Natural killer cell (primary cell): ENCODE measurements at places on chromosomes 2 and 18. TPM values are rescaled to one million over a fixed set of nuclear protein-coding genes. Genes with fewer than 3 reads are reported as not detected.

DNA sequence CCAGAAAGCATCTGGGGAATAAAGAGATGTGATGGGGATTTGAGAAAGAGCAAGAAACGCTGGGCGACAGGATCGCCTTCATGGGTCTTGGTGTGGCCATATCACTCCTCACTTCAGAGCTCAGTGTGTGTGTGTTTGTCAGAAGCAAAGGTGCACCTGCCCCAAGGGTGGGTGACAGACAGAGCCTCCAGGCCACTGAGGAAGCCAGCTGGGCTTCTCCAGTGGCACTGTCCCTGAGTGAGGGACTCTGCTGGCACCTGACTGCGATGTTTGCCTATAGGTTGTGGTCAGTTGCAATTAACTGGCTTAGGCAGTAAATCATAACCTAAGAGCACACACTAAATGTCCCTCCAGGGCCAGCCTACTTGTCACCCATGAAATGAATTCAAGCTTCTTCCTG, 23.5 kb upstream of the GNAL start:
- H3K36me3 ChIP-seq: no peaks in the 10 kb centered on the region
- no peaks in the 10 kb centered on the region for H3K4me1 ChIP-seq
- H3K4me3 ChIP-seq: no peak overlapping the region
- no peak for DNase-seq
- H3K27me3 ChIP-seq: no peaks in the 10 kb centered on the region
- no peak overlapping the region for H3K27ac ChIP-seq

GRCh38 chr2:58056192-58056916, 9.7 kb downstream of the VRK2 start:
- no peaks in the 10 kb centered on the region for H3K27me3 ChIP-seq
- H3K4me1 ChIP-seq: no peaks in the 10 kb centered on the region
- H3K27ac ChIP-seq: no peak overlapping the region
- no peak for DNase-seq

DNA sequence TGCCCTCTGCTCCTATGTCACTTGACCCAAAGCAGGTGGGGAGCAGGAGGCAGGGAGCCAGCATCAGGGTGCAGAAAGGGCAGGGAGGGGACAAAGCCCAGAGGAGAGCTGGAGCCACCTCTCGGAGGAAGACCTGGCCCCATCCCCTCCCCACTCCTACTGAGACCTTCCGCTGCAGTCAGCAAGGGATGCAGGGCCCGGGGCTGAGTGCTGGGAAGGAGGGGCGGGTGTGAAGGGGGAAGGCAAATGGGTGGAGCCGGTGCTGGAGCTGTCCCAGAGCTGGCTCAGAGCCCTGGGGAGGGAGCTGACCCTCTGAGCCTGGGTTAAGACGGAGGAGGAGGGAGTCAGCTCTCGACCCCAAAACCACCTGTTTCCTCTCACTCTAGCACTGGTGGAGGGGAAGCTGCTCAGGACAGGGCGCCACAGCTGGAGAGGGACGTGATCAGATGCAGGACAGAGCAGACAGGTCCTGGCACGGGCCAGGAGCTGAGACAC, 33.8 kb downstream of the HS1BP3 start:
- no peaks in the 10 kb centered on the region for H3K27me3 ChIP-seq
- no peak for DNase-seq
- H3K36me3 ChIP-seq: peaks cover 28% of the 10 kb centered on the region
- H3K27ac ChIP-seq: no peak overlapping the region

DNA sequence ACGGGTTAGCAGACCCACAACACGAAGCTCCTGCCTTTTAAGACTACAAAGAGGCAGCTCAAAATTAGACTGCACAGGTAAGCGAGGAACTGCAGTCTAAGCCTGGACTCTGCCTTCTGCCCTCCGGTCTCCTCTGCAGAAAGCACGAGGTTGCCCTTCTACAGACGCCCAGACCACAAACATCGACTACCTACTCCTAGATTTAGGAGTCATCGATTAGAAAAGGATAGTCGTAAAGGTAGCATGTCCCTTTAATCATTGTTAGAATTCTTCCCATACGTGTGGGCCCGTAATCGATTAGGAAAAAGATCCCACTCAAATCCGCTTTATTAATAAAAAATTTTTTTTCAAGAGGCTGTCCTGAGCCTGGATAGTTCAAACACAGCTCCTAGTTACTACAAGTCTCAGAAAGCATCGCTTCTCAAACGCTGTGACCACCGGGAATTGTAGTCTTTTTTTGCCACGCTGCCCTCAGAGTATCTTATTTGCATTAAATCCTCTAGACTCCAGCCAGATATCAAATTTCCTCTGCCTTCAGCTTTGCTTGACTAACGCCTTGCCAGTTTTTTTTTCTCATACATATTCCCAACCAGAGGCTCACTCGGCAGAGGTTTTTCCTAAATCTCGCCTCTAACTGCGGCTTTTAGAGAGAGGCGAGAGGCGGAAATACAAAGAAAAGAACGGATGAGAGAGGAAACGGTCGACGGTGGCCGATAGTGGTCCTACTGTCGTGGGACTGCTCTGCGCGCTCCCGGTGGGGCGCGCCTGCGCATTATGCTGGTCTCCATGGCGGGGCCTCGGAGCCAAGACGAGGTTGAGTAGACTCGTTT, at the start of the genes CARF and WDR12:
TSS of gene CARF (plus strand) at position 764 of the 830 bp plus-strand sequence. CDS start 29,628 bp downstream, outside the sequence.
TSS of gene WDR12 (minus strand) at position 162 of the 830 bp plus-strand sequence. CDS start 197 bp downstream, outside the sequence.
- H3K27ac ChIP-seq: peak within 1 kb of the TSS; percentile 80
- no peaks in the 10 kb centered on the region for H3K36me3 ChIP-seq
- peak within 1 kb of the TSS; percentile 83 for H3K4me3 ChIP-seq

The SP5 gene
- not detected for total RNA-seq

GRCh38 chr2:127064642-127065250, 42.2 kb downstream of the BIN1 start:
- H3K36me3 ChIP-seq: peaks cover 69% of the 10 kb centered on the region
- H3K4me3 ChIP-seq: no peak overlapping the region
- H3K27me3 ChIP-seq: no peaks in the 10 kb centered on the region
- H3K27ac ChIP-seq: peak overlapping the region; percentile 38
- DNase-seq: peak; percentile 58
- H3K4me1 ChIP-seq: peaks cover 55% of the 10 kb centered on the region

DNA sequence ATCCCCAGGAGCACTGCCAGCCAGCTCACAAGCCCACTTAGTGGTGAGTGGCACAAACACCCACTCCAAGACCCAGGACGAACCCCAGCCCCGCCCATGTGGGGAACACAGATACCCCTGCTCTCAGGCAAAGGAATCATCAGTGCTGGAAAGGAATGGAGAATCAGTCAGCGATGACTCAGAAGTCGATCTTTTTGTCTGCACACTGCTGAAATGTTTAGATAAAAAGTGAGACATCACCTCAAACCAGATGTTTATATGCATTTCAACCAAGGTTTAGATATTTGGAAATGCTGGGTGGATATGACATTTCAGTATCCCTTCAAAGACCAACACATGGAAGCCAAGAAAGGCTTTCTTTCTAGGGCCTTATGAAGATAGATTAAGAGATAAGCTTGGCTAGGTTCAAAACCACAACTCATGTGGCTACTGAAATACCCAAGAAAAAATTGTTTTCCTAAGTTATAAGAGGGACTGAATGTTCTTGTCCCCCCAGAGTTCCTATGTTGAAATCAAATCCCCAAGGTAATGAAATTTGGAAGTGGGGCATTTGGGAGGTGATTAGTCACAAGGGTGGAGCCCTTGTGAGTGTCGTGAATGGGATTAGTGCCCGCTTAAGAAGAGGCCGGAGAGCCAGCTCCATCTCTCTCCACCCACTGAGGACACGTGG, 43.7 kb downstream of the POU3F3 start:
- no peak overlapping the region for H3K4me3 ChIP-seq
- DNase-seq: no peak
- H3K4me1 ChIP-seq: no peaks in the 10 kb centered on the region
- no peak overlapping the region for H3K27ac ChIP-seq
- H3K36me3 ChIP-seq: no peaks in the 10 kb centered on the region
- no peaks in the 10 kb centered on the region for H3K27me3 ChIP-seq

GRCh38 chr2:168107322-168107721, 140.1 kb downstream of the STK39 start:
- no peaks in the 10 kb centered on the region for H3K4me1 ChIP-seq
- no peak overlapping the region for H3K27ac ChIP-seq
- DNase-seq: no peak
- H3K27me3 ChIP-seq: no peaks in the 10 kb centered on the region
- peaks cover 18% of the 10 kb centered on the region for H3K36me3 ChIP-seq

- no peaks in the 10 kb centered on the region for H3K36me3 ChIP-seq
- no peaks in the 10 kb centered on the region for H3K4me1 ChIP-seq
- H3K27ac ChIP-seq: no peak overlapping the region
- DNase-seq: no peak
- H3K4me3 ChIP-seq: no peak overlapping the region
- no peaks in the 10 kb centered on the region for H3K27me3 ChIP-seq
Measured at GRCh38 chr2:211875488-211875887, 663.1 kb downstream of the ERBB4 start.

- peaks cover 7% of the 10 kb centered on the region for H3K4me1 ChIP-seq
- no peak overlapping the region for H3K4me3 ChIP-seq
- no peaks in the 10 kb centered on the region for H3K27me3 ChIP-seq
- H3K36me3 ChIP-seq: no peaks in the 10 kb centered on the region
Measured at GRCh38 chr2:100747551-100747950, 72.4 kb upstream of the NPAS2 start.

DNA sequence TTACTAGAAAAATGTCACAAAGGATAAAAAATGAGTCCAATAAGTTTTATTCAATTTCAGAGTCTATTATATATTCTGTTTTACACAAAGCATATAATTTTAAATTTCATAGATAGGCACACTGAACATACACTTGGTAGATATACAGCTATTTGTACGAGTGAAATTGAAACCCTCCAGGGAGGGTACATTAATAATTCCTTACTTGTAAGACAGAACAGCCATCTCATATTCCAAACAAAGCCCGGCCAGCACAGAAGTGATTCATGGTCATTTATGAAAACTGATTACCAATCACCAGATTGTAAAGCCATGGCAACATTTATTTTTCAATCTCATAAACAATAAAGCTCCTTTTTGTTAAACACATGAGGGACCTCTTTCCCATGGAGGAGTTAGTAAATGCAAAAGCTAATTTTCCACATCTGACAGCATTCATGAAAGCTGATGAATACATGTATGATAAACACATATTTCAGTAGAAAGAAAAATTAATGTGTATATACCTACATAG, 190.6 kb downstream of the TDRD15 start:
- H3K27me3 ChIP-seq: no peaks in the 10 kb centered on the region
- H3K4me3 ChIP-seq: no peak overlapping the region
- no peak for DNase-seq
- H3K36me3 ChIP-seq: no peaks in the 10 kb centered on the region
- H3K4me1 ChIP-seq: no peaks in the 10 kb centered on the region

The FHOD3 gene
- total RNA-seq: not detected

DNA sequence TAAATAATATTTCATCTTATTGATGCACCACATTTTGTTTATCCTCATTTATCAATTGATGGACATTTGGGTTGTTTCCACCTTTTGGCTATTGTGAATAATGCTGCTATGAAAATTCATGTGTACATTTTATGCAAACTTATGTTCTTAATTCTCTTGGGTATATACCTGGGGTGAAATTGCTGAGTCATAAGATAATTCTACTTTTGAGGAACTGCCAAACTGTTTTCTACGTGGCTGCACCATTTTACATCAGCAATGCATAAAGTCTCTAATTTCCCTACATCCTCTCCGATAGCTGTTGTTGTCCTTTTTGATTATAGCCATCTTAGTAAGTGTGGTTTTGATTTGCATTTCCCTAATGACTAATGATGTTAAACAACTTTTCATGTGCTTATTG, 116.5 kb upstream of the DLX2 start:
- no peaks in the 10 kb centered on the region for H3K27me3 ChIP-seq
- H3K36me3 ChIP-seq: no peaks in the 10 kb centered on the region
- no peak overlapping the region for H3K4me3 ChIP-seq
- no peaks in the 10 kb centered on the region for H3K4me1 ChIP-seq
- no peak for DNase-seq
- H3K27ac ChIP-seq: no peak overlapping the region

DNA sequence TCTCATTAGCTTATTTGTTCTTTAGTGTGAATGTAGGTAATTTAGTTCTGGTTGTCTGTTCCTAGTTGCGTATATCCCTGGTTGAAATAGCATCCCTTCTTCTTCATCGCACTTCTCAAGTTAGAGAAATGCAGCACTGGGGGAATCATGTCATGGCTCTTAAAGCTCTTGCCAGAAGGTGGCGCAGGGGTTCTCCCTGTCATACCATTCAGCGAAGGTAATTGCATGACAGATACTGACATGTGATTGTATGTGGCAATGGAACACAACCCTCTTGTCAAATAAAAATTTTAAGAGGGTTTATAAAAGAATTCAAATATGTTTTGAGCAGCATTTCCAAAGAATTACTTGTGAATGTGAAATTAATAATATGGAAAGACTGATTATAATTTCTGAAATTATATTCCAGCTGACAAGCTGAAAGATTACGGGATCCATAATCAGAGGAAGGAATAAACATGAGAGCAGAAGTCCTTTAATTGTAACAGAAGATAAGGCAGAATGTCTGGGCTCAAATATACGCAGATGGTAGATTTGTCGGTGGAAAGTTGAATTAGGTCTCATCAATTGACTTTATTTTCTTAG, 411.7 kb downstream of the DSEL start:
- H3K4me3 ChIP-seq: no peak overlapping the region
- no peaks in the 10 kb centered on the region for H3K27me3 ChIP-seq
- H3K36me3 ChIP-seq: no peaks in the 10 kb centered on the region
- no peak overlapping the region for H3K27ac ChIP-seq

DNA sequence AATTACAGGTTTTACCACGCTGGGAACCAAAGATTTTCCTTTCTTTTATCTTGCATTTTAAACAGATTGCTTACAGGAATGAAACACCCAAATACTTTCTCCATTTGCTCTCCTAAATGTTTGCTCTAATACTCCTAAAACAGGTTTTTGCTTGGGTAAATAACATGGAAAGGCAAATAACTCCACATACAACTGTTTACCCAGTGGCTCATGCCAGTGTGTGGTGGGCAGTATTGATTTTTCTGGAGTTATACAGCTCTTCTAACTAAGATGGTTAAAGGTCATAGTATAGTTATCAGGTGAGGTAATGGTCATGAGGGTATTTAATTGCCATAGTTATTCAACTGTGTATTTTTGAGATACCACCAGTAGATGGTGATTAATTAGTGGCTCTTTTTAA, 61.2 kb upstream of the RAB27B start:
- H3K4me1 ChIP-seq: no peaks in the 10 kb centered on the region
- no peak for DNase-seq
- no peaks in the 10 kb centered on the region for H3K36me3 ChIP-seq
- H3K27ac ChIP-seq: no peak overlapping the region
- H3K4me3 ChIP-seq: no peak overlapping the region
- peaks cover 3% of the 10 kb centered on the region for H3K27me3 ChIP-seq

The KRTCAP3 gene
- 8.4 TPM for total RNA-seq

The ARHGEF4 gene
- total RNA-seq: 0.11 TPM

- no peaks in the 10 kb centered on the region for H3K36me3 ChIP-seq
- DNase-seq: no peak
- no peaks in the 10 kb centered on the region for H3K4me1 ChIP-seq
- no peak overlapping the region for H3K4me3 ChIP-seq
- no peak overlapping the region for H3K27ac ChIP-seq
- H3K27me3 ChIP-seq: no peaks in the 10 kb centered on the region
Measured at GRCh38 chr18:56431551-56431950, 206.8 kb downstream of the TXNL1 start.
